ENCODE measurements at places on chromosomes 1 and 21. TPM values are rescaled to one million over a fixed set of nuclear protein-coding genes. Genes with fewer than 3 reads are reported as not detected.
A peak's percentile ranks its signal among the peaks of the same experiment; 100 is the strongest.

The NBPF14 gene
- total RNA-seq: 11.9 TPM

The S100A3 gene
- total RNA-seq: 1.3 TPM

The IFFO2 gene
- total RNA-seq: 4.6 TPM

The S100A7A gene
- not detected for total RNA-seq

The SLC6A17 gene
- total RNA-seq: 0.40 TPM

The DAB1 gene
- 2.0 TPM for total RNA-seq

The LINGO4 gene
- total RNA-seq: 0.43 TPM

The ZNF436 gene
- 19.8 TPM for total RNA-seq

The SGIP1 gene
- total RNA-seq: 7.0 TPM

DNA sequence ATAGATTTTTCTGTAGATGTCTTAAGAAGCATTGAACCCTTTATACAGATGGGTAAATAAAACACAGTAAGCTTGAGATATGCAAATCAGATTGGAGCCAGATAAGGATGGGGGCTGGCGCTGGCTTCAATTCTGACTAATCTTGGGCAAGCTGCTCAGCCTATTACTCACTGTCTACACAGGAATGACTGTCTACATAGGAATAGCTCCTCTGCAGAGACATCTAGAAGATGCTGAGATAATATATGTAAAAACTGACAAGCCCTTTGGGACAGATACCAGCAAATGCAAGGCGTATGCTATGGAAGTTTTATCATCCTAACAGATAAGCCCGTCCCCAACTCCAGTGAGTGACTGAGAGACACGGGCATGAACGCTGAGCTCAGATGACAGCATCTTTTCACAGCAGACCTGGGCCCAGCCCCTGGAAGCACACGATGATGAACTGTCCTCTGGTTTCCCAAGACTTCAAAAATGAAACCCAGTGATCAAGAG lies 1.7 kb downstream of the CLDN14 start:
- no peak for DNase-seq

DNA sequence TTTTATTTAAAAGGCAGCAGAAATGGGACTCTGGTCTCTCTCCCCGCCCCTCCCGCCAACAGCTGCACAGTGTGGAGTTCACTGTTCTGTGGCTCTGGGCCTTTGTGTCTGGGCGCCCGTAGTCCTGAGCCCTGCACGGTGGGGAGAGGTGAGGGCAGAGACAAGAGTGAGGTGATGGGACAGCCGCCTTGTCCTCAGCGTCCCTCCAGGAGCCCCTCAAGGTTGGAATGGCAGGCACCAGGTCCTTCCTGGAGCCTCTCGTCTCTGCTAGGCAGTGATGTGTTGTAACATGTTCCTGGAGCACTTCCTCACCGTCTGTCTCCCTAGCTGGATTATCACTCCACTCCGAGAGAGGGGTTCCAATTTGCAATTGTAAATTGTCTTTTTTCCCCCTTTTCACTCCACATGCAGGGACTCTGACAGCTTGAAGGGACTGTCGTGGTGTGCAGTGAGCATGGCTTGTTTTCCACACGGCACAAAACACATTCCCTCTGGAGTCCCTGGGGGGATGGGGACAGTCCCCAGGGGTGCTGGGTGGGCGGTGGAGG lies 44.6 kb upstream of the C1orf174 start:
- DNase-seq: no peak

- DNase-seq: no peak
Observed at GRCh38 chr1:246304484-246305259, 202.4 kb downstream of the SMYD3 start.

DNA sequence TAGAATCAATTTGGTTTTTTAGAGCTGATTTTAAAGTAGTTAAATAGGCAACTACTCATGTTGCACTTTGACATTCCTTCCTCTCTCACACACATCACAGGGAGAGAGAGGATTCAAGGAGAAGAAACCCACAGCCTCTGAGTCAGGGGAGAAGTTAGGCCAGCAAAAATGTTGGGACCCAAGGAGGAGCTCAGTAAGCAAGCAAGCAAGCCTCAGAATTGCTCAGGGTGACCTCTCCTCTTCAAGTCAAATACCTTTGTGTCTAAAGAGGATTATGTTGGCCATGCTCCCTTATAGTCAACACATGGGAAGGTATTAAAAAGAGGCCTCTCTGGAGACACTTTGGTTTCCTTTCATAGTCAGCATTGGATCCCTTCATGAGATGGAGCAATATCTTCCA lies 80.5 kb upstream of the WARS2 start:
- no peak for DNase-seq

DNA sequence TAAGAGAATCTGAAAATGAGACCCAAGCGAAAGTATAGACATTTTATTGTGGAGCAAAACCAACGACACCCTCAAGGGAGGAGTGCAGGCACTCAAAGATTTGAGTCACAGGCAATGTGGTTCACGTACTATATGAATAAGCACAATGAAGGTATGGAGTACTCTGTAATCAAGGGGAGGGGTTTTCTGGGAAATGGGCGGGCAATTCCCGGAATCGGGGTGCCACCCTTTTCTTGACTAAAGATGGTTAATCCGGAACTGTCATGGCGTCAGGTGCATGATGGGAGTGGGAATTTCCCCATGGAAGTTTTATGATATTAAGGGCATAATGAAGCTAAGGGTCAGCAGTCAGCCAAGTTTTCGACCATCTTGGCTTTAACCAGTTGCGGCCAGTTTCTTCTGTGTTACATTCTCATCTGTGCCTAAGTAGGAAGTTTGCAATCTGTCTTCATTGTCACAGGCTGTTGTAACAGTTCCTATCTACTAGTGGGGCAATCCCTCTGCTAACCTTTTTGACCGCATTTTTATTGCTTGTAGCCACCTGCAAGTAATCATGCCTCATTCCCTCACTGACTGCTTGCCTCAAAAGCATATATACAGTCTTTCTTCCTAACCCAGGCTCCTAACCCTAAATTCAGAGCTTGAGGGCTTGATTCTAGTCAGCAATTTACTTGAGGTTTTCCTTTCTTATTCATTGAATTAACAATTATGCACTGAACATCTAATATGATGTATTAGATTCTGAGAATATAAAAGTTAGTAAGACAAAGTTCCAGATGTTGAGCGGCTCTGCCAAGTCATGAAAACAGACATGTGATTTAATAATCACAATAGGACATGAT lies 775 bp upstream of the AIM2 start:
- peak; percentile 91 for DNase-seq

All from cardiac septum (tissue), 1 donor.